Stimulated activated CD4-positive, alpha-beta T cell treated with anti-CD3 and anti-CD28 coated beads, Interleukin-15, amount 100 ng/mL, for 1 hour (primary cell): ENCODE measurements at places on chromosomes 5 and 9.

DNA sequence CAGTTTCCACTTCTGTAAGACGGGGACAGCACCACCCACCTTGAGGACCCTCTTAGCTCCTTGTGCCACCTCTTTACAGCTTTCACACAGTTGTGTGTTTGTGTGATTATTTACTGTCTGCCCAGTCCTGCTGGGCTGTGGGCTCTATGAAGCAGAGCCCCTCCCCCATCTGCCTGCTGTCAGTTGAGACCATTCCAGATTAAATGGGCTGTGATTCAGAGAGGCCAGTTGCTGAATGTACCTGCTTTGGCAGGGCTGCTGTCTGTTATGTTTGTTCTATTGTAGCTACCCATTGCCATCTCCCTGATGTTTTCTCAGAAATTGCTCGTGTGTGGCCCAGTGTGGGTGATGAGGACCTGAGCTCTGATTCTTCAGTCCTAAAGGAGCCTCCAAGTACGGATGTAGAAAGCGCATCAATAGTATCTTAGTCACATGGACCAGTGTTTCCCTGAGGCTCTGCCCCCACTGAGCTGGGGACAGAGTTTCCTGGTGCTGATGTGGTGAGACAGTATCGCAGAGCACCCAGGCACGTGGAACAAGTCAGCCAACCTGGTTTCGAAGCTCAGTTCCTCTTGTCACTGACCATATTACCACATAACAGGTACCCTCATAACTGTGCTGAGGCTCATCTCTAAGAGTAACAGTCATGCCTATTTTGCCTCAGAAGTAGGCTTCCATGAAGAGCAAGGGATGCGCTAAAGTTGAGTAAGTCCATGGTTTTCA lies 3.7 kb downstream of the ANGPTL2 start:
- DNase-seq, result no peak

- DNase-seq, result no peak
Measured at GRCh38 chr5:79512471-79513307, 1.2 kb downstream of the HOMER1 start.

GRCh38 chr9:73270967-73271721 lies 119.5 kb downstream of the ANXA1 start:
- DNase-seq, result no peak

GRCh38 chr9:121059998-121060636 lies 10.0 kb upstream of the C5 start:
- DNase-seq, result no peak

DNA sequence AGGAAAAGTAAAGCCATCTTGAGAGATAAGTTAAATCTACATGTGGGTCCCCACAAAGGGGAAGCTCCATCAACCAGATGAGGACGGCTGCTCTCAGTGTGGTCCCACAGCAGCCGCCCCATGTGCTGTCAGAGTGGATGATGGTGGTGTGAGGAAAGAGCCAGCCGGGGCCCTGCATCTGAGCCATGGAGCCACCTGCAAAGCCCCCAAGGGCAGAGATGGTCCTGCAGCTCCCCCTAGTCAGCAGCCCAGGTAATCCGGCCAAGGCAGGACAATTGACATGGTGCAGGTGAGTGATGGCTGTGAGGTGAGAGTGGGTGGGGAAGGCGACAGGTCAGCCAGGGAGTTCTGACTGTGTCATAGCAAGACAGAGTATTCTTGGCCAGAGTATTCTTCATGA lies 458.8 kb downstream of the ICE1 start:
- DNase-seq, result no peak
